ENCODE measurements at places on chromosomes 3 and 15. TPM values are rescaled to one million over a fixed set of nuclear protein-coding genes. Genes with fewer than 3 reads are reported as not detected.
A peak's percentile ranks its signal among the peaks of the same experiment; 100 is the strongest.

DNA sequence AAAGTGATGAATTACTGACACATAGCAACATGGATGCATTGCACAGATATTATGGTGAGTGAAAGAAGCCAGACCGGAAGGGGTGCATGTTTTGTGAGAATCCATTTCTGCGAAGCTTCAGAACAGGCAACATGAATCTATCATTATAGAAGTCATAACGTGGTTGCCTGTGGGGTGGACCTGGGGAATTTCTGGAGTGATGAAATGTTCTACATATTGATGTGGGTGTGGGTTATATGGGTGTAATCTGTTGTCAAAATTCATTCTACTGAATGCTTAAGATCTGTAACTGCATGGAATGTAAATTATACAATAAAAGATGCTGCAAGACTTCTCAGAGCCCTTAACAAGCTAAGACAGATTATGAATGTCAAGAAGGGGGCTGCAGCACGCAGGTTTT, 25.2 kb upstream of the TSPAN3 start:
- DNase-seq: no peak

DNA sequence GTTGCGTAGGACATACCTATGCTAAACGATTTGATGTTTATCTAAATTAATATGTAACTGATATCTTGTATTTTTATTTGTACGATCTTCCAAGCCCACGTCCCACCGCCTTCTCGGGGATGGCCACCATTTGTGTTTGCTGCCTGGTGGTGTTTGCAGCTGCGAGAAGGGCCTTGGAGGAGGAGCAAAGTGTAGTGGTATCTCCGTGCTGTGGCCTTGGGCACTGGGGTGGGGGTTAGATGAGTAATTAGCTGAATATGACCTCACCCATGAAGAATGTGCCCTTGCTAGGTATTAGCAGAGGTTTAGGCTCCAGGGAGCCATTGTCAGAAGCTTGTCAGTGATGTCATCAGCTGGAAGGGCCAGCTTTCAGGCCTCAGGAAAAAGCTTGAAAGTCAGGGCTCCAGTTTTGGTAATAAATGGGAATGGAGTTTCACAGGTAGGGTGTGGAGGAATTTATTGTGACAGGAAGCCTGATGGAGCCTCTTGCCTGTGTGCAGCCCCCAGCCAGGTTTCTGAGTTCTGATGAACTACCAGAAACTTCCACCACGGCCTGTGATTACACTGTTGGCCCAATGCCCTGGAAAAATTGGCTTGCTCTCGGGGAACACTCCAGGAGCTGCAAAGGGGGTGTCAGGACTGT, 41.0 kb downstream of the FLNB start:
- DNase-seq: no peak

GRCh38 chr3:62374341-62375218, 1.2 kb upstream of the FEZF2 start:
- no peak for DNase-seq

GRCh38 chr3:11538581-11538980, 105.1 kb downstream of the VGLL4 start:
- no peak for DNase-seq

DNA sequence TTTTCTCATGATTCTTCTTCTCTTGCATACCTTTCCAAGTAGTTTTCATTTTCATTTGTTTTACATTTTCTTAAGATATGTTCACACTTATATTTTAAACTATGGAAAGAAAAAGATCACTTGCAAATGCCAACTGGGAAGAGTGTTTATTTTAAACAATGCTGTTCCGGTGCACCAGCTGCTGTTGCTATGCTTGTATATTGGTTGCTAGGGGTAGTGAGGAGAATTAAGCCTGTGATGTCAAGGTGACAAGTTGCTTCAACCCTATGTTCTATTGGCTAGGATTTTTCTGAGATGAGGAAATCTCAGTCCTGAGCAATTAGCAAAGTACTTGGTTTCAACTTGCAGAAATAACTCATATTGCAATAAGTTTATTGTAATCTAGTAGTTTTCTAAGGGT, 500.1 kb downstream of the MFSD1 start:
- DNase-seq: no peak

DNA sequence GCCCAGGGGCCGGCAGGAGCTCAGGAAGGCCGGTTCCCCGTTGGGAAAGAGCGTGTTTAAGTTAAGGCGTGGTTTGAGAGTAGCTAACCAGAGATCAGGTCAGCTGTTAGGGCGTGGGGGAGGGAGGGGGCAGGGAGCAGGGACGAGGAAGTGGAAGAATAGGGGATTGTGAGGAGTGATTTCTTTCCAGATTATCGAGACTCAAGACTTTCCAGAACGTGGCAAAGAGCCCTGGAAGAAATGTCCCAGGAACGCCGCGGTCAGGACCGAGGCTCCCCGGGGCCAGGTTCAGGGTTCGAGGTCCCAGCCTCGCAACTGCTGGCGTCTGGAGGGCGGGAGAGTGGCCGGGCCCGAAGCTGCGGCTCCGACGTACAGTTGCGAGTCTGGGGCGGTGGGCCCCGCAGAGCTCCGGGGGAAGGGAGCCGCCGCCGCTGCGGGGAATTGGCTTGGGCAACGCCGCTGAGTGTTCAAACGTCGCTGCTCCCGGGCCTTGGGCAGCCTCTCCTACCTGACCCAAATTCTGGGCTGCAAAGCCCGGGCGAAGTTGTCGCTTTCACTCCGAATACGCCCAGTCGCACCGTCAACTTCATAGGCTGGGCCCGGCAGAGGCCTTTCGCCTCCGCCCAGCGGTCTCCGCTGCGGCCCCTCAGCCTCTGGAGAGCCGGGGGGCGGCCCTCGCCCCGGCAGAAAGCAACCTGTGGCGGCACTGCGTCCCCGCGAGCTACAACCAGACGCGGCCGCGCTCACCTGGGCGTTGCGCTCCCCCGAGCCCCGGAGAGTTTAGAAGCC, 9.5 kb downstream of the ISL2 start:
- DNase-seq: peak; percentile 85

GRCh38 chr15:79164465-79164864, 73.9 kb upstream of the RASGRF1 start:
- DNase-seq: no peak

- no peak for DNase-seq
Measured at GRCh38 chr3:195766671-195767070, 45.1 kb downstream of the MUC4 start.

- DNase-seq: no peak
Measured at GRCh38 chr15:75733761-75734651, 21.4 kb upstream of the CSPG4 start.

GRCh38 chr15:37932549-37932948, 1.9 kb upstream of the TMCO5A start:
- no peak for DNase-seq

GRCh38 chr15:74128785-74129585, 1.4 kb upstream of the ISLR2 start:
- DNase-seq: no peak

DNA sequence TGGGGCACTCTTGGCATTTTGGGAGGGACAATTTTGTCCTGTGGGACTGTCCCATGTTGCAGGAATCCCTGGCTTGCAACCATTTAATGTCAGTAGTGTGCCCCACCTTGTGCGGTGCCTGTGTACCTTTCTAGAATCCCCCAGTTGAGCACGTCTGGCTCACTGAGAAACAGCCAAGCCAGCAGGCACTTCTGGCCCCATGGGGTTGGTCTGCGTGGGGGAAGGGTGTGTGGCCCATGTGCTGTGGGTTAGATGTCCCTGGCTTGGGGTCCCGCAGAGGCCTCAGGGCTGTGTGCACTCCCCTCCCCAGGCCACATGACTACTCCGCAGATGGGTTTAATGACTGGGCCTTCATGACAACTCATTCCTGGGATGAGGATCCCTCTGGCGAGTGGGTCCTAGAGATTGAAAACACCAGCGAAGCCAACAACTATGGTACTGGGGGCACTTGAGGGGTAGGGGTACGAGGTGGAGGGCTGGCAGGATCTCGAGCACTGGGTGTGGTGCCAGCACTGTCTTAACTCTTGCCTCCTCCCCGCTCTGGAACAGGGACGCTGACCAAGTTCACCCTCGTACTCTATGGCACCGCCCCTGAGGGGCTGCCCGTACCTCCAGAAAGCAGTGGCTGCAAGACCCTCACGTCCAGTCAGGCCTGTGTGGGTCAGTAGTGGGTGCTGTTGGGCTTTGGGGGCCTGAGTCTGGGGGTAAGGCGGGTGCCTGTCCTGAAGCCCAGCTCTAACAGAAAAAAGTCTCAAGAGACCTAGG, 3.7 kb upstream of the FES start:
- no peak for DNase-seq

DNA sequence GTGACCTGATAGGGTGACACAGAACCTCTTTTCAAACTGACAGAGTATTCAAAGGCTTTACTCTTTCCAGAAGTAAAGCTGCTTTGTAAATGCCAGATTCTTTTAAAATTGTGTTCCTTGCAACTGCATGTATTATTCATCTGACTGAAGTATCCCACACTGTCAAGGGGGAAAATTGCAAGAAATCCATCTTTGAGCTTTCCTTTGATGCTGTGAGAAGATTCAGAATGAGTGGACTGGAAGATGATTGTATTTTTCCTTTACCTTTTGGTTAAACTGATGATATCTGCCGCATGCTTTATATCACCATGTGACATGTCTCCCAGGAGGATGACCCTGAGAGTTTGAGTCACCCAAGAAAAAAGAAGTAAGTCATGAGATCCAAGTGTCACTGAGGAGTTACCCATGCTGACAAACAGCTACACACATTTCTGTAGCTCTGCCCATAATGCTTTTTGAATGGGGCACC, 250.8 kb upstream of the CBLB start:
- DNase-seq: no peak

GOLGA8J gene
- not detected for total RNA-seq

SLC28A2 gene
- 39.0 TPM for total RNA-seq

XCR1 gene
- not detected for total RNA-seq

ZNF502 gene
- 3.1 TPM for total RNA-seq

GREM1 gene
- 13.7 TPM for total RNA-seq

HRG gene
- total RNA-seq: not detected

SCAANT1 gene
- total RNA-seq: not detected

HGD gene
- 40.5 TPM for total RNA-seq

MCF2L2 gene
- 1.1 TPM for total RNA-seq

RPP25 gene
- 12.0 TPM for total RNA-seq

SLC22A14 gene
- total RNA-seq: not detected
